ENCODE measurements at places on chromosomes 6 and 20.

DNA sequence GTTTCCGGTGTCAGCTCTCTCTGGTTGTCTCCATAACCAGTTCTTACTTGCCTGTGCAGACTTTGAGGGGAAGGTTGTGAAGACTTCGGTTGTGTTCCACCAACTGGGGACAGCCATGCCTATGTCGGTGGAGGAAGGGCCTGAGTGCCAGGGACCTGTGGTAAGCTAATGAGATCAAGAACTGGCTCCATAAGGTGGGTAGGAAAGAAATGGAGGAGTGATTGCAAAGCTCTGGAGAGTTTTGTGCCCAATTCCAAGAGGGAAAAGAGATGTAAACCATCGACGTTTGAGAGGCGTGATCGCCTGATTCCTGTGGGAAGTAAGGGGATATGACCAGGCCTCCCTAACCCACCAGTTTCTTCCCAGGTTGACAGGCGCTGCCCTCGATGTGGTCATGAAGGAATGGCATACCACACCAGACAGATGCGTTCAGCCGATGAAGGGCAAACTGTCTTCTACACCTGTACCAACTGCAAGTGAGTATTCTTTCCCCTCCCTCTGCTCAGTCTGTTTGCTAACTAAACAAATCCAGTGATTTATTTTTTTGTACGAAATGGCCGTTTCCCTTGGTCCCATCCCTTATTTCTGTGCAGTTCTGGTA lies 893 bp downstream of the POLR1H start:
- no peak for DNase-seq

DNA sequence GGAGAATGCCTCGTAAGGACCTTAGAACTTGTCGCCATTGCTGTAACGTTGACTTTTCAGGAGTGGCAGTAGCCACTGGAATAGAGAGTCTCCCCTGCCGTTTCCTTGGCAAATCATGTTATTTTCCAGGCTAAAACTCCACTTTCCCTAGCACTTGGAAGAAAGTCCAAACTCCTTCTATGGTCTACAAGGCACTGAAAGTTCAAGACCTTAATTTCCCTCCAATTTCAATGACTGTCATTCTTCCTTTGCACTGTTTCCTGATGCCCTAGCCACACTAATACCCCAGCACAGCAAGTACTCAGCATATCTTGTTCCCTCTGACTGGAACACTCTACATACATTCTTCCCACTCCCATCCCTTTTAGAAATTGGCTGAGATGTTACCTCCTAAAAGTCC lies 1.8 kb upstream of the TBPL1 start:
- no peak for DNase-seq

DNA sequence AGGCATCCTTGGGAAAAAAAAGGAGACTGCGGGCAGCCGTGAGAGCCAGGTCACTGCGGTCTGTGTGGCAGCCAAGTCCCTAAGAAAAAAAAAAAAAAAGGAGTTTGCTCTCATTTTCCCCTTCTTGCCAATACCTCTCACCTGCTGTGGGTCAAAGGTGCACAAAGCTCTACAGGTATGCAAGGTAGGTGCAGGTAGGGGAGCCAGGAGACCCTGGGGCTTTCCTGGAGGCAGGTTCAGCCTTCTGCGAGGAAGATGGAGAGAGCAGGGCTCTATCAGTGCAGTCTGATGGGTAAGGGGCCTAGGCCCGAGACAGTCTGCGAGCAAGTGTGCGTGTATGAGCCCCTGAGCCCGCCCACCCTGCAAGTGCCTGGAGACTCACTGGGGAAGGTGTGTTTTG lies 12.3 kb upstream of the SNAI1 start:
- DNase-seq = no peak

- no peak for DNase-seq
These were observed 110.3 kb upstream of the NUP153 start for GRCh38 chr6:17816921-17817611.

GRCh38 chr6:14466278-14466677 lies 348.7 kb downstream of the CD83 start:
- DNase-seq = peak; percentile 47

- peak; percentile 64 for DNase-seq
These were observed 3.1 kb upstream of the MAVS start for GRCh38 chr20:3843490-3843889.

GRCh38 chr6:11971154-11971553 lies 41.0 kb upstream of the HIVEP1 start:
- DNase-seq = peak; percentile 71

DNA sequence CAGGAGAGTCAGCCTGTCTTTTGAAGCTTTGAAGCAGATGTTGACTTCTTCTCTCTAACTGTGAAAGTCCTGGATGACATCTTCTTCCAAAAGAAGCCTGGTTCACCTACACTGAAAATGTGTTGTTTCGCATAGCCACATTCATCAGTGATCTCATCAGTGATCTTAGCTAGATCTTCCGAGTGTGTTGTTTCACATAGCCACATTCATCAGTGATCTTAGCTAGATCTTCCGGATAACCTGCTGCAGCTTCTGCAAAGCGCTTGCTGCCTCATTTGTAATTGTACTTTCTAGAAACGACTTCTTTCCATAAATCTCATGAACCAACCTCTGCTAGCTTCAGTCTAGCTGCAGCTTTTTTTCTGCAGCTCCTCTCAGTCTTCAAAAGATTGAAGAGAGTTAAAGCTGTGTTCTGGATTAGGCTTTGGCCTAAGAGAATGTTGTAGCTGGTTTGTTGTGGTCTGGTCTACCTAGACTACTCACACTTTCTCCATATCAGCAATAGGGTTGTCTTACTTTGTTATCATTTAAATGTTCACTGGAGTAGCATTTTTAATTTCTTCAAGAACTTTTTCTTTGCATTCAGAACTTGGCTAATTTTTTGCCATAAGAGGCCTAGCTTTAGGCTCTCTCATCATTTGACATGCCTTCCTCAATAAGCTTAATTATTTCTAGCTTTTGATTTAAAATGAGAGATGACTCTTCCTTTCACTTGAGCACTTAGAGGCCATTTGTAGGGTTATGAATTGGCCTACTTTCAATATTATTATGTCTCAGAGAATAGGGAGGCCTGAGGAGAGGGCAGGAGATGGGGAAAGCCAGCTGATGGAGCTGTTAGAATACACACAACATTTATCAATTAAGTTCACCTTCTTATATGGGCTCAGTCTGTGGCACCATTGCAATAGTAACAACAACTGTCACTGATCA lies 48.7 kb upstream of the EXOC2 start:
- no peak for DNase-seq

DNA sequence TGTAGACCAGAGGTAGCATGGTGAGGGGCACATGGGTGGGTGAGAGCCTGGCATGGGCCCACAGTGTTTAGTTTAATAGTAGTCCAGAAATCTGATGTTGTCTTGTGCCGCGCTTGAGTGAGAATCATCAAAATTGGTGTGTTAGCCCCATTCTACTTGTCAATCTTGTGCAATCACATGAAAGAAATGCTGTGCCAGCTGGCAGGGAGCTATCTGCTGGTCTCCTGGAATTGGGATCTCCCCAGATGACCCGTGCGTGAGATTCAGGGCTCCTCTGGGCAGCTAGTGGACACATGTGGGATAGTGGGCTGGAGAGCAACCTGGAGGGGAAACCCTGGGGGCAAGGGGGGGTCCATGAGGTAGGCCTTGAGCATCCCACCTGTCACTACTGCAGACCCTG lies 43.5 kb upstream of the ZFP64 start:
- DNase-seq = no peak

DNA sequence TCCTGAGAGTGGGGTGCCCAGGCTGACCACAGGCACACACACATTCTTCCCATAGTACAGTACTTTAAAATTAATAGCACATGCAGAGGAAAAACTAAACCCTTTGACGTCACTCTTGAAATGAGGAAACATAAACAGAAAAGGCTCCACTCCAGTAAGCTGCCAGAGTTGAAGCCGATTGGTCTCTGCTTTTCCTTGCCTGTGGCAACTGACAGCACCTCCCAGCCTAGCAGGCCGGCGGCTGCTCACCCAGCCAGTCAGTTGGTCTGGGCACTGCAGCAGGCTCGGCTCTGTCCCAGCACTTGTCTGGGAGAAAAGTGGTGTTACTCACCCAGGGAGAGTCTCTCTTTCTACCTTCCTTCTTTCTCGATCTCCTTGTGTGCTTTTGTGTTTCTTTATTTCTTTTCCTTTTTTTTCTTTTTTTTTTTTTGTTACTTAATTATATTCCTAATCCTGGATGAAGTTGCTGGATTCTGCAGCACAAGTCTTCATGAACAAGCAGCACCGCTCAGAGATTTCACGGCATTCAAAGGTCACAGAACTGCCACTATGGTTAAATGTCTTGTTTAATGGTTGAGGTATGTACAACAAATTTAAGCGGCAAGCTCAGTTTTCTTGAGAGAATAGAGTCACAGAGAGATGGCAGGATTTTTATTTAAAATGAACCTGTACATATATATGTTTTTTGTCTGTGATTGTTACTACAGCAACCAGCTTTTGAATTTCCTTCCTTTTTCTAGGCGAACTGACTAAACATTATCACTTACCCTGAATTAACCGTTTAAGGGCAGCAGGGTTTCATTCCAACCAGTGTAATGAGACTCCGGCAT lies at the start of gene PDE7B:
Gene PDE7B (plus strand): TSS at position 260 of the 830 bp plus-strand sequence.
- peak; percentile 93 for DNase-seq

DNA sequence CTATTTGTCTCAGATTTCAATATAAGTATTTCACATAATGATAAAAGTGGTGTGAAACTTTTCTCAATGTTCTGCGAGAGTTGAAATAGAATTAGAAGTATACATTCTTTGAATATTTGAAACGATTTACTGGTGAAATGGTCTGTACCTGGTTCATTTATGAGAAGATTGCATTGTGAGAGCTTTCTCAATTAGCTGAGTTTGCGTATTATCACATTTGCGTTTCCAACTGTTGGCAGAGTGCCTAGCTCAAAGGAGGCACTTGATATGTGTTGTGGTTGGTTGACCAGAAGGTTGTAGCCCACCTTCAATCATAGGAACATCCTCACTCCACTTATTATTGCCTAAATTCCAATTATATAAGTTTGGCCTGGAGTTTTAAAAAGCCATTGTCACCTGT lies 58.8 kb upstream of the EXOC2 start:
- no peak for DNase-seq
